AG09319 (cell line): ENCODE measurements at places on chromosomes 3 and 15.
A peak's percentile ranks its signal among the peaks of the same experiment; 100 is the strongest.

GRCh38 chr3:66149269-66149668 is 71.5 kb upstream of the SLC25A26 start:
- DNase-seq: no peak

DNA sequence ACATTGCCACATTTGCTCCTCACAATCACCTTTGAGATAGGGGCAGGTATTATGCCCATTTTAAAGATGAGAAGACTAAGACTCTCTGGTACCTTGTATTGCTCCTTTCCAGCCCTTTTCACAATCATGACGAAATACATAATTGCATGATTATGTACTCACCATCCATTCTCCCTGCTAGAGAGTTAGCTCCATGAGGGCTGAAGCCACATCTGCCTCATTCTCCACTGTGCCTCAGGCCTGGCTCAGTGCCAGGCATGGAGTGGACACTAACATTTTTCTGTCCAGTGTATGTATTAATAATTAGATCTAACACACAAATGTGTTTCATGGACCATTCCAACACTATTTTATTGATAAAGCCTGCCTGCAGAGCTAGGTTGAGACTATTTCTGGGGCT is 191.4 kb downstream of the MINAR1 start:
- DNase-seq: no peak

GRCh38 chr15:85753791-85754452 is 40.8 kb downstream of the KLHL25 start:
- no peak for DNase-seq

- no peak for DNase-seq
These were observed 176.1 kb upstream of the TLE3 start for GRCh38 chr15:70273808-70274207.

- DNase-seq: no peak
These were observed 336.7 kb upstream of the ZNF717 start for GRCh38 chr3:76122007-76122406.

- no peak for DNase-seq
These were observed 85.1 kb downstream of the NUP210 start for GRCh38 chr3:13335059-13335458.

DNA sequence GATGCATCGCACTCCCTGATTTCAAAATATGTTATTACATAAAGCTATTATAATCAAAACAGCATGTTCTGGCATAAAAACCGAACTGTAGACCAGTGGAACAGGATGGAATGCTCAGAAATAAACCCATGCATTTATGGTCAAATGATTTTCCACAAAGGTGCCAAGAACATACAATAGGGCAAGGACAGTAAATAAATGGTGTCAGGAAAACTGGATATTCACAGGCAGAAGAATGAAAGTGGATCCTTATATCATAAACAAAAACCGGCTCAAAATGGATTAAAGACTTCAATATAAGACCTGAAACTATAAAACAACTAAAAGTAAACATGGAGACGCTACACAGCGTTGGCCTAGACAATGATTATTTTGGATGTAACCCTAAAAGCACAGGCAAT is 22.6 kb downstream of the USP50 start:
- peak; percentile 45 for DNase-seq

GRCh38 chr3:114542359-114542758 is 248.5 kb downstream of the TIGIT start:
- DNase-seq: no peak

- no peak for DNase-seq
These were observed 4.3 kb downstream of the SLC51A start for GRCh38 chr3:196220587-196220986.

DNA sequence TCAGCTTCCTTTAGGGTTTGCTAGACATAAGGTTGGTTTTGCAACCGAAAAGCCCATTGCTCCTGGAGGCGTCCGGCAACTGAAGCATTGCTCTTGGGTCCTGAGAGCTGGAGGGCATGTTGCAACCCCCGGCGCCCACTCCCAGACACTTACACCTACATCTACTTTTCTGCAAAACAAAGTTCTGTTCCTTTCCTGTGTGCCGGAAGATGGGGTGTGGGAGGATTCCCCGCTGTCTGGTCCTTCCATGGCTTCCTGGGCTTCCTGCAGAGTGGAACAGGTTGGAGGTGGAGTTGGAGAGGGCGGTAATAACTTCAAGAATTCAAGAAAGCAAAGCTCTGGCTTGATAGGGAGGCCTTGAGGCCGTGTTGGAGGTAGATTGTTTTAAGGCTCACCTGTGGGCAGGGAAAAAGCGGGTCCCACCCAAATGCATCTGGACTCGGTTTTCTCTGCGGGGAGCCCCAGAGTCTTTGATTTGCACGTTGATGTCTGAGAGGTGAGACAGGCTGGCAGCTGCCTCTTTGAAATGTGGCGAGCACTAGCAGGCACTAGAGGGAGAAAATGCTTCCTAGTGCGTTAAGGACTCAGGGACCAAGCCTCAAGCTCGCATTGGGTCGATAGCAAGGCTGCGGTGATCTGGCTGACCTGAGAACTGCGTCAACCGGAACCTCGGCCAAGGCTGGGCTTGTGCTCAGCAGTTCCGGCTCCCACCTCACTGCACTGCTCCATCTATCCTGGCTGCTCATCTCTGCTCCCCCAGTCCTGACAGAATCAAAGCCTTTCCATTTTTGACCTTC is 39.5 kb downstream of the NR2F2 start:
- DNase-seq: no peak

GRCh38 chr15:100981086-100981485 is 61.9 kb downstream of the LRRK1 start:
- DNase-seq: no peak

DNA sequence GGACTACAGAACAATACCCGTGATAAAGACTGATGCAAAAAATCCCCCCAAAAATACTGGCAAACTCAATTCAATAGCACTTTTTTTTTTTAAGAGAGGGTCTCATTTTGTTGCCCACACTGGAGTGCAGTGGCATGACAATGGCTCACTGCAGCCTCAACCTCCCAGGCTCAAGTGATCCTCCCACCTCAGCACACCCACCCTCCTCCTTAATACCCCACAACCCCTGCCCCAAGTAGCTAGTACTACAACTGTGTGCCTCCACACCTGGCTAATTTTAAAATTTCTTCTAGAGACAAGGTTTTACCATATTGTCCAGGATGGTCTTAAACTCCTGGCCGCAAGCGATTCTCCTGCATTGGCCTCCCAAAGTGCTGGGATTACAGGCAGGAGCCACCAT is 11.4 kb downstream of the TOP2B start:
- DNase-seq: no peak

GRCh38 chr3:128076483-128077201 is 24.4 kb downstream of the SEC61A1 start:
- DNase-seq: no peak

DNA sequence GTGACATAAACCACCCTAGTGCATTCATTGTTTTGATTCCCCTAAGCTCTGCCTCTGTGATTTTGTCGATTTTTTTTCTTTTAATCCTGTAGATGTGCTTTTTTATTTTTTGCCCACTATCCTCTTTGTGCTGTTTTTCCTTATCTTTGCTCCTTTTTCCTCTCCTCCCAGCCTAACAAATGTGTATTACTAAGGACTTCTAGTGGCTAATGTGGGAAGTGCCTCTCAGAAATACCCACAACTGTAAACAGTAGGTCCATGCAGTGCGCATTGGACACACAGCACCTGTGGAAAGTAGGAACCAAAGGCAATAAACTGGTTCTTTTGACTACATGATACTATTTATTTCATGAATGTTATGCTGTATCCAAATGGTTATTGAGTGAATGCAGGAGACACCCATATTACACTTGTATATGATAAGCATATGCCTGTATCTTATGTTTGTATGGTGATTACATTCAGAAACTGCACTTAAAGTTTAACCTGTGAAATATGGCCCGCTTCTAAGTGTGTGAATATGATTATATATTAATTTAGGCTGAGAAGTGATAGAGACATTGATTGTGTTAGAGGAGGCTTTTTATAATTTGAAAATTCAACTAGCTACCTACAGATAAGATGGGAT is 147.8 kb downstream of the PLCL2 start:
- DNase-seq: no peak

DNA sequence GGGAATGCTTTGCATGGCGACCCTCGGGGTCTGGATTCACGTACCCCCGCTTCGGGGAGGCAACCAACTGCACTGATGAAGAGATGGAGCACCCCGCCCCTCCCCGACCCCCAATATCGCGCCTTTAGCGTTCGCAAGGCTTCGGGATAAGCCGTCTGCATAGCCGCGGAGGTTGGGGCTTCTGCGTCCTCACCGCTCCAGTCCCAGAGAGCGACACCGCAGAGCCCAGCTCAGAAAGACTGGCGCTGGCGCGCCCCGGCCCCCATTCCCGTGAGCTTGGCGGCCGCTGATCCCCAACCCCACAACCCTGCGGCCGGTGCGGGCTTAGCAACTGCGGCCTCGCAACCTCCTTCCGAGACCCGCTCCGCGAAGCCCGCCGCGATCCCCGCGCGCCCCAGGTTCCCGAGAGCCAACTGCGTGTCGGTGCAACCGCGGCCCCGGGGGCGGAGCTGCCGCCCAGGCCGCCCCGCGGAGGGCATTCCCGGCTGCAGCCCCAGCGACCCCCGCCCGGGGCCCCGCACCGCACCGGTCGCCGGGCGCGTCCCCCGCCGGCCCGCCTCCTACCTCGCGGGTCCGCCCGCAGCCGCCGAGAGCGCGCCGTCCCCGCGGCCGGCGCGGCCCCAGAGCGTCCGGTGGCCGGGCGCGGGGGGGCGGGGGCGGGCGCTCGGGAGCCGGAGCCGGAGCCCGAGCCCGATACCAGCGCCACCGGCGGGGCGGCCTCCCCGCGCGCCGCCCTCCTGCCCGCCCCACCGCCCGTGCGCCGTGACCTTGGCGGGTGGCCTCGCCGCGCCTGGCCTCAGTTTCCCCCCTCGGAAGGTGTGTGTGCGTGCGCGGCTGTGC is 79.5 kb downstream of the IQSEC1 start:
- DNase-seq: no peak

- DNase-seq: no peak
These were observed 19.5 kb upstream of the HRH1 start for GRCh38 chr3:11134794-11135193.

DNA sequence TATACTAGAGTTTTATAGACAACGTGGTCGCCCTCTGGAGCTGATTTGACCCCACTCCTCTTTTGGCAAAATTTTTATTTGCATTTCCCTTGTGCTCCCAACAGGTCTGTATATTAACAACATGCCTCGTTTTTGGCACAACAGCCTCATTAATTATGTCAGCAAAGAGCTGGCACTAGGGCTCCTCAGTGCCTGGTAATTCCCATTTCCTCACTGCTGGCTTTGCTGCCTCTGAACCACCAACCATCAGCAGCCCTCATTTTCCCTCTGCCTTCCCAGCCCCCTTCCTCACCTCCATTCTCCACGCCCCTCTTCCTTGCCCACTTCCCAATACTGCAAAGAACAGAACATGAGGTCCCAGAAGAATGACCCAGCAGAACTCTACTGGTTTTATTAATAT is 204.8 kb downstream of the ABHD5 start:
- no peak for DNase-seq

DNA sequence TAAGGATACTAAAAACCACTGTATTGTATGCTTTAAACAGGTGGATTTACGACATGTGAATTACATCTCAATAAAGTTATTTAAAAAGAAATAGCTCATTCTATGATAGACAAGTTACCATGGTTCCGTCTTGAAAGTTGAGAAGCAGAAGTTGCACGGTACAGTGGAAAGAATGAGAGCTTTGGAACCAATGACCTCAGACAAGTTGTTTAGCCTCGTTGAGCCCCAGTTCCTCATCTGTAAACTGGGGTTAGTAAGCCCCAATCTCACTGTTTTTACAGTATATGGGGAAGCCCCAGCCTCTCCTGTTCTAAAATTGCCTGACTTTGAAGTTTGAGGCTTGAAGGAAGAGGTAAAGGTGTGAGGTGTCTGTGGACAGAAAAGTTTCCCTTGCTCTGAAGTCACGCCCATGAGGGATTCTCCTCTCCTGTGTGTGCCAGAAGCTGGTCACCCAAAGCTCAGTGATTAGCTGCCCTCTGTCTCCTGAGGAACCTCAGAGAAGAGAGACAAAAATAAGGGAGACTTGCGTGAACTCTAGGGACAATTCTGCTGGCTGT is 10.0 kb downstream of the CRYGS start:
- DNase-seq: no peak

GRCh38 chr3:13072600-13073325 is 466 bp downstream of the IQSEC1 start:
- DNase-seq: no peak

DNA sequence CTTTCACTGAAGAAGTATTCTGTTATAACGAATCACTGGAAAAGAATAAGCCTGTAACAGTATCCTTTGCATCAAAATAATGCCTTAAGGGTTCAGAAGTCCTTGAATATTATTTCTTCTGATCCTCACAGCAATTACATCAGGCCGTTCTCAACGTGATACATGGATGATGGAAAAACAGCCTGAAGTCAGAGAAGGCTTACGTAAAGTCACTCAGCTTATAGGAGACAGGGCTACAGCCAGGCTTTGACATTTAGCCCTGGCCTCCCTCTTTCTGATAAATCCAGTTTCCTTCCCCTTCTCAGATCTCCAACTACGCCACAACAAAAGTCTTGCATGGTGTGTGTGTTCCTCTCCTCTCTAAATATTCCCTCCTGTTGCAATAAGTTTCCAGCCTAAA is 131.9 kb downstream of the ANO10 start:
- no peak for DNase-seq

- no peak for DNase-seq
These were observed 173.6 kb upstream of the PROK2 start for GRCh38 chr3:71958533-71958932.

GRCh38 chr15:39828374-39828931 is 45.8 kb upstream of the FSIP1 start:
- DNase-seq: no peak

GRCh38 chr15:89781891-89782618 is 5.9 kb downstream of the MESP2 start:
- no peak for DNase-seq

GRCh38 chr3:171459137-171459941 is 866 bp downstream of the TNIK start:
- no peak for DNase-seq

GRCh38 chr15:26298659-26299170 is 435.6 kb upstream of the ATP10A start:
- no peak for DNase-seq

GRCh38 chr3:115768661-115769060 is 145.4 kb downstream of the GAP43 start:
- no peak for DNase-seq

GRCh38 chr3:175646865-175647264 is 787.7 kb downstream of the NAALADL2 start:
- no peak for DNase-seq

DNA sequence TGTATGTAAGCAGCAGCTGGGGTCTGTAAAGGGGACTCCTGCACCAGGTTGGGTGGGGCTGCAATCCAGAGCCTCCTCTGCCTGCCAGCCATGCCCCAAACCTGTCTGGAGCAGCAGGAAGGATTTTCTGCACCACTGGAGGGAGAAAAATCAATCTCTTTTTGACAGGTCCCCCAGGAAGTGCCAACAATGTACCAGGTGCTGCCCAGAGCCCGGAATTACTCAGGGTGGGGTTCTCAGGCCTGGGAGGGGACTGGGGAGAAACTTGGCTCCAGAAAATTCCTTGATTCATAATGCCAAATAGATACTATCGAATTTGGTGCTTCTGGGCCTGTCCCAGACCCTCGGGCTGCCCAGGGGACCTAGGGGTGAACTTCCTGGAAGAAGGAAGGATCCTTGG is 52.6 kb downstream of the WNT7A start:
- DNase-seq: no peak
